ENCODE measurements at places on chromosomes 12 and 14.

DNA sequence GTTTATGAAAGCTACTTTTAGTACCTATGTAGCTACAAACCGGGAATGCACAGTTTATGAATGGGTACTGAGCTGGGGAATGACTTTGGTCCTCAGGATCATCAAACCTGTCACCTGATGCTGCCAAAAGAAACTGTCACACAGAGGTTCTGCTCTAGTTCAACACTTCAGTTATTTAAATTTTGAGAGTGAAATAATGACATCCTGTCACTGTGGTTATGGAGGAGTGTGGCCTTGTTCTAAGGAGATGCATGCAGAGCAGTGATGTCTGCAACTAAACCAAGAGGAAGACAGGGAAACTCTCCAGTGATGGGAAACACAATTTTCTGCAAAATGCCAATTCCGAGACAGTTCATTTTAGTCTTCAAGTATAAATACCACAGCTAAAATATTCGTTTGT lies 4.8 kb upstream of the AEBP2 start:
- DNase-seq: no peak

GRCh38 chr14:39857376-39858055 lies 425.3 kb upstream of the FBXO33 start:
- DNase-seq: no peak

- no peak for DNase-seq
Observed at GRCh38 chr14:67377916-67378315, 17.8 kb downstream of the EIF2S1 start.

GRCh38 chr12:25708661-25709060 lies 155.6 kb upstream of the LMNTD1 start:
- no peak for DNase-seq

DNA sequence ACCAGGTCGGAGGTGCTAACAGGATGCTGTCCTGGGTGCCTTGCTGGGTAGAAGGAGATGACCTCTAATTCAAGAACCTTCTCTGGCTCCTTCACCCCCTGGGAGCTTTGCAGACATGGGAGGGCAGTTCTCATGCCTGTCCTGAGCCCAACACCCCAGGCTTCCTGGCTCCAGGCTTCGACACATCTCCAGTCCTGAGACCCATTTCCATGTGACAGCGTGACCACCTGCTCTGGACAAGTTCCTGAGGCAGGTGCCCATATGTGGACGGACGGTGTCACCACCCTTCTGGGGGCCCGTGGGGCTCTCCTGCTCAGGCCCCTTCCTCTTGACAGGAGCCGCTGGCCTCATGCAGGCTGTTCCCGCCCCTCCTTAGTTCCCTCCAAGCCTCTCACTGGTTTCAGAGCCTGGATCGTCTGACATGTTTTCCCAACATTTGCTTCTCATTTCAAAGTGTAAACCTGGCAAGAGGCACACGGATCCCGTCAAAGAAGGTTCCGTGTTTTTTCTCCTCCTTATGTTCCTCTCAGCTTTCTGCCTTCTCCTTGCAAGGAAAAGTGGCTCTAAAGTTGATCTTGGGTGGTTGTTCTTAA lies 291.9 kb upstream of the RTL1 start:
- no peak for DNase-seq
